ENCODE measurements at places on chromosomes 1 and 21.

DNA sequence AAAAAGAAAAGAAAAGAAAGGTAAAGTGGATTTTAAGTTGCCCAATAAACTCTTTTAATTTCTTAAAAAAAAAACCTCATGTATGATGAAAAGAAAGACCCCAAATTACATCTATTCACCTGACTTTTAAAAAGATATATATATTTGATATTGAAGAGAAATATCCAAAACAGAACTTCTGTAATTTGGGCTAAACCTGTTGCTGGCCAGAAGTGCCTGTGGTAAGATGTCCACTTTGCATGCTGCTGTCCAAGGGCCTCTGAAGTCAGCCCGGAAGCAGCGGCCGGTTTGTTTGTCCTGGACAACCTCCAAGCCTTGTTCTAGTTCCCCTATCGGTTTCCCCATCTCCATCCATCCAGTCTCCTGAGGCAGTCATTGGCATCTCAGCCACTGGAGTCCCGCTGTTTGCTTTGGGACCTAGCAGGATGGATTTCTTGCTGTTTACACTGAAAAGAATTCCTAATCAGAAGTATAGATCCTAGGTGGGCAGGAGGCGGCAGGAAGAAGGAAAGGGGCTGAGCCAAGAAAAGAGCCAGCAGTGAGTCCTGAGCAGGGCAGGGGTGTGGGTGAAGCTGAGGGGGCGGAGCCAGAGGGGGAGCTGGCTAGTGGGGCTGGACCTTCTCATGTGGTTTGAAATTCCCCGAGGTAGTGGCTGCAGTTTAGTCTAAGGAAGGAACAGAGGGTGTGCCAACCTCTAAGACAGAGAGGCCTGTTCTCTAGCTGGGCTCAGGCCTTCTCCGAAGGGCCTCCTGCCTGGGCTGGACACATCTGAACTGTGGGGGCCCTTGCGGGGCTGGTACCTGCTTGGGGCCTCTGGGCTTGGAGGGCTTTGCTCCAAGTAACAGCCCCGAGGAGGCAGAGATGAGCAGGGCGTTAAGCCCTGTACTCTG is 3.3 kb downstream of the NCMAP start:
- no peak for DNase-seq

DNA sequence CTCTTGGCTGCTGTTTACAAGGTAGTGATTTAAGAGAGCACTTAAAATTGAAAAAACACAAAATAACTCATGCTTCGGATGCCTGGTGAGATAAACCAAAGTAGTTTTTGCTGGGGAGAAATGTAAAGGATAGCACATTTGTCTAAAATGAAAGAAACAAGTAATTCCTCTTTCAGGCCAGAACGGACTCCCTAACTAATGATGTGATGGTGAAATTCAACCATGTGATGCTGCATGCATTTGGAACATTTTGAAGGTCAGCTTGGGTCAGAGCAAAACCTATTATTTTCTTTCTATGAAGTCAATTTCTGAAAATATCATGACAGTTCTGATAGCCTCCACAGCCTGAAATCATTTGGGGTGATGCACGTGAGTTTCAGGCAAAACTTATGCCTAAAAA is 27.6 kb downstream of the NMNAT2 start:
- DNase-seq, result no peak

DNA sequence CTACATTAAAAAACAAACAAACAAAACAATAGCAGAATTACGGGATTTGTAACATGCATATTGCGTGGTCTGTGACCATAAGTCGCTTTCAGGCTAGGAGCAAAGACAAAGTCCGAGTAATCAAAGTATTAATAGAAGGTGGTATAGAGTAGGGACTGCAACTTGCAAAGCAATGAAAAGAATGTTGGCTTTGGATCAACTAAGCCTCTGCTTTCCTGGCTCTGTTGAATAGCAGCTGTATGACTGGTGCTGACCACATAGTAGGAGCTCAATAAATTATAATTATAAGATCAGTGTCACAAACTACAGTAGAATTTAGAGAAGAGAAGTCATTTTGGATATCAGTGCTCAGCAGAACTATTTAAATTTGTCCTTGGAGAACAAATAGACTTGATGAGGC is 586.4 kb downstream of the DPYD start:
- no peak for DNase-seq

GRCh38 chr1:164694505-164694904 is 135.5 kb downstream of the PBX1 start:
- no peak for DNase-seq

DNA sequence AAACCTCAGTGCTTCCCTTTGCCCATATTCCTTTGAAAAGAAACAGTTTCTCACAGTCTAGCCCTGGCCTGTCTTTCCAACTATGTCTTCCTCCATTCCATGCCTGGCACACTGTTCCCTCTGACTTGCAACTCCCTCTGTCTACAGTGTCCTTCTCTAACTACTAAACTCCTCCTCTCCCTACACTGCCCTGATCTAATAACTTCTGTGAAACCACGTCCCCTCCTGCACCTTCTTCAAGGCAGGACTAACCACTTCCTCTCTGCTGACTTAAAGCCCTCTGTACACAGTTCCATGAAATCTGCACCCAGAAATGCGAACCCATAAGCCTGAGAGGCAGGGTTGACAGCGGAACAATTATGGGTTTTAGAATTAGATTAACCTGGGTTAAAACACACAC is 62.2 kb upstream of the ATP1B1 start:
- DNase-seq, result peak; percentile 52

- no peak for DNase-seq
Measured at GRCh38 chr1:4213366-4213973, 313.4 kb upstream of the C1orf174 start.

DNA sequence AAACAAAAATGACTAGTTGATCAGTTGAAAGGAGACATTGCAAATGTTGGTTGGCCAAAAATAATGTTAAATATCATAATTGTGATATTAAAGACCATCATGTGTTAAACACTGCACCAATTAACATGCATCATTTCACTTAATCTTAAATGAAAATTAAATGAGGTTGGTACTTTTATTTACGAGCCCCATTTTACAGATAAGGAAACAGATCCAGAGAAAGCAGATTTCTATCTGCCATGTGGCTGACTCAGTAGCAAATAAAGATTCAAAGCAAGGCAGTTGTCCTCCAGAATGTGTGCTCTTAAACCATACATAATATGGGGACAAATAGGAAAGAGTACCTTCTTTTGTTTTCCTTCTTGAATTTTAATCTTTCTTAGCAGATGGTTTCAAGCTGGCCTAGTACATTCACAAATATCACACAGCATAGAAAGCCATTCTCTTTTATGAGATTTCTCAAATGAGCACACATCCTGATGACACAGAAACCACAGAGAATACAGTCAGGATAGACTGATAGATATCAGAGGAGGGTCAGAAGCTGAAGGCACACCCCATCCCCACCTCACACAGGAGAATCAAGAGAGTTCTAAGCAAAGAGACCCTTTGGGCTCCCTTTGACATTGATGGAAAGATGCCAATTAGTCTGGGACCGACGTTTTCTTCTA is 647.9 kb upstream of the CAMK1G start:
- no peak for DNase-seq

GRCh38 chr1:223211323-223211985 is 68.4 kb upstream of the TLR5 start:
- DNase-seq, result no peak

DNA sequence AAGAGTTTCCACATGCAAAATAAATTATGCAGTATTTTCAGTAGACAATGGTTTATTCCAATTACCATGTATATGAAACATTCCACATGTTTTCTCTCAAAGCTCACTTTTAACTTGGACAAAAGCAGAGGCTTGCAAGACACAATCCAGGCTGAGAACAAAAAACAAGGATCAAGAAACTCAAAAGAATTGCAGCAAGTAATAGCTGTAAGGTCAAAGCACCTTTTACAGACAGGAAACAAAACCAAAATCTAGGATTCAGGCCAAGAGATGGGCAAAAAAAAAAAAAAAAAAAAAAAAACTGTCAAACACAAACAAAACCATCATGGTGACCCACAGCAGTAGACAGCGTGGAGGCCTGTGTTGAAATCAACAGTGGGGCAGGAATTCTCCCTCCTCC is 9.3 kb downstream of the RGS1 start:
- DNase-seq, result no peak

- DNase-seq, result no peak
Measured at GRCh38 chr1:239572183-239572582, 185.8 kb downstream of the CHRM3 start.

GRCh38 chr1:60265560-60266535 is 192.3 kb upstream of the C1orf87 start:
- no peak for DNase-seq

GRCh38 chr1:1357871-1358432 is 403 bp downstream of the MXRA8 start:
- DNase-seq, result no peak

GRCh38 chr1:116389013-116389412 is 16.0 kb downstream of the ATP1A1 start:
- no peak for DNase-seq

DNA sequence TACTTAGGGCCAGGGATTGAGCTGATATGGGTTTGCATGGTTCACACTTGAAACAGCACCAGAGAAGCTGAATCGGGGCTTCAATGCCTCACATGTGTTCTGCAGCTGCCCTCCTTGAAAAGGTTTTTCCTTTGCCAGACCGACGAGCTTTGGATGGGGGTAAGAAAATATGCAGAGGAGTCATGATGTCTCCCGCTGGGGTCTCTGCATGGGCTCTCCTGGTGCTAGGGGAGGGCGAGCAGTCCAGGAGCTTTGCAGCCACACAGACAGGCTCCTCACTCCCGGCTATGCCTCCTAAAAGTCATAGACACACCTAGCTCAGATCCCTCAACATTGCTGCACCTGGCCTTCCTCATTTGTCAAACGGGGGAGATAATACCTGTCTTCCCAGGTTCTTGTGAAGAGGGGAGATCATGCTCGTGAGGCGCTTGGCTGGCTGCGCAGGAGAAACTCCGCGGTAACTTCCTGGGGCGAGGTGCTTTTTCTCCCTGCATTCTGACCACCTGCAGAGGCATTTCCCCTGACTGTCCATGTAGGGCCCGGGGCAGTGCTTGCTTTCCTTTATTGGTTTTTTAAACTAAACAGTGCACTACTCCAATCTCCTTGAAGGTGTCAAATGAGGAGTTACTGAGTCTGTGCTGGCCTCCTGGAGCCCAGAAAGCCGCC is 112.4 kb downstream of the PLXNA2 start:
- DNase-seq, result no peak

DNA sequence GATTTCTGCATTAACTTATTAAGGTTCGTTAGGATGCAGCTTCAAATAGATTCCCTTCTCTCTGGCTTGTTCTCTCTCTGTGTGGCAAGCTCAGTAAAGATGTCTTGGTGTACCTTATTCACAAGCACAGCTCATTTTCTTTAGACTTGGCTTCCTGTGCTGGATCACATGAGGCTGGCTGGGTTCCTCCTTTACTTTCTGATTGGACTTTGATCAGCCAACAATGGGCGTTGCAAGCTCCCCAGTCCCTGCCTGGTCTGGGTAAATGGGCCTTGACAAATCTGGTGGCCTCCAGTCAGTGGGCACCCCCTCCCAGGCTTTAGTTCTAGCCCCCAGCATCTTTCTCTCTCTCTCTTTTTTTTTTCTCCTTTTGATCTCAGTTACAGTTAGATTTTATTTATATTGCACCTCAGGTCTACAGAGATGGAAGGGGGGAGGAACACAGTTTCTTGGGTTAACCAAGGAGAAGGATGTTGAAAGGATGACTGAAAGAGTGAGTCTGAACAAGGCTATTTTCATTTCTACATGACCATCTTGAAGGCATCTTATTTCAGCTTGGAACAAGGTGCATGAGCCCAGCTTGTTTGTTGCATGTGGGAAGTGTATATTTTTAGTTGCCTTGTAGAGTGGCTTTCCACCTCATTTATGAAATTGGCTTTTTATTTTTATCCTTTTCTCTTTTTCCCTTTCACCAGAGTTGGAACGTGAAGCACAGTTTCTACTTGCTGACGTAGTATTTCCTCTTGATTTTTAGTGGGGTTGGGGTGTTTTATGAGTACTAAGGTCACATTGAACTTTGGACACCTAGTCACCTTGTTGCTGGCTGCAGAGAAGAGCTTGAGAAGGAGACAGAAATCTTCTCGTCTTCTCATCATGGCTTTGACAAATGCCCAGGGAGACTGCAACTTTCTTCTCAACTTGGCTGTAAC is 77.1 kb downstream of the PBX1 start:
- no peak for DNase-seq

DNA sequence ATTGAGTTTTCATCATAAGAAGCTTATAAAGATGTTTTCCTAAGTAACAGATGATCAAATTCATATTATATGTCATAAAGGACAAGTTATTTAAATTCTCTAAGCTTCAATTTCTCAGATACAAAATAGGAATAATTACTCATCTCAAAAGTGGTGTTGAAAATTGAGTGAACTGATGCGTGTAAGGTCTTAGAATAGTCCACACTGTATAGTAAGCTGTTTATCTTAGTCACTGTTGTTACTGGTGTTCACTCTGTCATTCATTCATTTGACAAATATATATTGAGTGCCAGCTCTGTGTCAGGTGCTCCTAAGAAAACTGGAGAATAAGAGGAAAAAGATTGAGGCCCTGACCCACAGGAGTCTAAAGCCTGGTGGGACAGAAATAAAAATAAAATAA is 186.3 kb upstream of the BRINP3 start:
- DNase-seq, result no peak

GRCh38 chr1:7262611-7263010 is 477.4 kb downstream of the CAMTA1 start:
- DNase-seq, result no peak

DNA sequence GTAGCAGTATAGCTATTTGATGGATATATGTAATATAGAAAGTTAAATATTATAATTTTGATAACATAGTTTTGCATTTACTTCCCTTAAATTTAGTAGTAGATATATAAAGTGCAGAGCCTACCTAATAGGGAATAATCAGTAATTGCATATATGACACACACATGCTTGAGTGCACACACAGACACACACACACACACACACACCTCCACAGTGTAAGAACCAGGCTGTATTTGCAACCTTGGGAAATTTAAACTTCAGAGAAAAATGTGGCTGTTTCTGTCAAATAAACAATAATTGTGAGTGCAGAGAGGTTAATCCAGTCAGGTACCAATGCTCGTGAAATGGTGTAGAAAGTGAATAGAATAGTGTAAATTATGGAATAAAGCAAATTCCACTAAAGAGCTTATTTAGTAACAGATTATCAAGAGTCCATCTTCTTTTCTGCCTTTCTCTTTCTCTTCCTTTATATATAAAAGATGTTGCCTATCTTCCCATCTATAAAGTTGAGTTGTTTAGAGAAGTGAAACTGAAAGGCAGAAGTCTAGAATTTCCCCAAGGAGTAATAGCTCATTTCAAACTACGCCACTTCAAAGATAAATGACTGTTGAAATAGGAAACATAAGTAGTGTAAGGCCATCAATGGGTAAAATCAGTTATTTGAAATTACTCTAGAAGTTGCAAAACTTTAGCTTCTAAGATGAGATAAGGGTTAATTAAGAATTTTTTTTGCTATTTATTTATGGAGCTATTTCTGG is 273.7 kb downstream of the SRGAP2C start:
- no peak for DNase-seq

DNA sequence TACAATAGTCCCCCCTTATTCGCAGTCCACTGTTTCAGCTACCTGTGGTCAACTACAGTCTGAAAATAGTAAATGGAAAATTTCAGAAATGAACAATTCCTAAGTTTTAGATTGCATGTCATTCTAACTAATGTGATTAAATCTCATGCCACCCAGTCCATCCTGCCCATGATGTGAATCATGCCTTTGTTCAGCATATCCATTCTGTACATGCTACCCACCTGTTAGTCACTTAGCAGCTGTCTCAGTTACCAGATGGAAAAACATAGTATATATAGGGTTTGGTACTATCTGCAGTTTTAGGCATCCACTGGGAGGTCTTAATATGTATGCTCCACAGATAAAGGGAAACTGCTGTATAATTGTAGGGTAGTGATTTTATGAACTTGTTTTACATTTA is 16.6 kb upstream of the HAO2 start:
- no peak for DNase-seq

Data from stimulated activated naive CD8-positive, alpha-beta T cell treated with anti-CD3 and anti-CD28 coated beads, Interleukin-15, amount 100 ng/mL, for 72 hours (primary cell).